Prostate gland (tissue), 2 donors: ENCODE measurements at places on chromosomes 1 and 21. TPM values are rescaled to one million over a fixed set of nuclear protein-coding genes. Genes with fewer than 3 reads are reported as not detected.
A peak's percentile ranks its signal among the peaks of the same experiment; 100 is the strongest.

RHOU gene
- 75.9 TPM for total RNA-seq

SLAMF9 gene
- not detected for total RNA-seq

DNA sequence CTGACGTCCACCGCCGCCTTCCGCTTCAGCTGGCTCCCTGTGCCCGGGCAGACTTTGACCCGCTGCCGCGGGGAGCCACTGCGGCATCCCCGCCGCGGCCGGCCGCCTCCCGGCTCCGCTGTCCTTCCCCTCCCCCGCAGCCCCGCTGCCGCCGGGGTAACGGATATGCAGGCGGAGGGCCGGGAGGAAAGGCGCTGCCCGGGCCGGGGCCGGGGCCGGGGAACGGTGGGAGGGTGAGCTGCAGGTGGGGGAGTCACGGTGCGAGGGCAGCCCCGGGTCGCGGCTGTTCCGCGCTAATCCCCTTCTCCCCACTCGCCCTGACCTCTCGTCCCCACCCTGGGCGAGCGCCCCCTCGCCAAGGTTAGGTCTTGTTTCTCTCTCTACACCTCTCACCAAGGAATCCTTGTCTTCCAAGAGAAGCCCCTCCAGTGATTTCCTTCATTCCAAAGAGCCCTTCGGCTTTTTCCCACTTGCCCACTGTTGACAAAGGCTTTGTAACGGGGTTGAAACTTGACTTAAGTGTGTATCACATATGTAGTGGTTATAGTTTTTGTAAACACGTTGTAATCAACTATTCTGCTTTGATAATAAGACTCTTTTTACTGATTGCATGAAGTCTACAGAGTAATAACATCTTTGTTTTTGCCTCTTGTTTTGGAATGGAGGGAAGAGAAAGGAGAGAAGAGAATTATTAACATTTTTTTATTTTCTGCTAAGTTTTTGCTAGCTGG lies 669 bp downstream of the XPR1 start:
- no peaks in the 10 kb centered on the region for H3K36me3 ChIP-seq
- H3K27me3 ChIP-seq: no peaks in the 10 kb centered on the region
- peak overlapping the region; percentile 90 for H3K4me3 ChIP-seq
- peak; percentile 33 for DNase-seq
- peak overlapping the region; percentile 91 for H3K27ac ChIP-seq
- no peaks in the 10 kb centered on the region for H3K4me1 ChIP-seq

- H3K36me3 ChIP-seq: no peaks in the 10 kb centered on the region
- H3K4me1 ChIP-seq: no peaks in the 10 kb centered on the region
- no peak for DNase-seq
- H3K27ac ChIP-seq: peak overlapping the region; percentile 95
Measured at GRCh38 chr1:169484101-169484500, 1.6 kb downstream of the SLC19A2 start.

DNA sequence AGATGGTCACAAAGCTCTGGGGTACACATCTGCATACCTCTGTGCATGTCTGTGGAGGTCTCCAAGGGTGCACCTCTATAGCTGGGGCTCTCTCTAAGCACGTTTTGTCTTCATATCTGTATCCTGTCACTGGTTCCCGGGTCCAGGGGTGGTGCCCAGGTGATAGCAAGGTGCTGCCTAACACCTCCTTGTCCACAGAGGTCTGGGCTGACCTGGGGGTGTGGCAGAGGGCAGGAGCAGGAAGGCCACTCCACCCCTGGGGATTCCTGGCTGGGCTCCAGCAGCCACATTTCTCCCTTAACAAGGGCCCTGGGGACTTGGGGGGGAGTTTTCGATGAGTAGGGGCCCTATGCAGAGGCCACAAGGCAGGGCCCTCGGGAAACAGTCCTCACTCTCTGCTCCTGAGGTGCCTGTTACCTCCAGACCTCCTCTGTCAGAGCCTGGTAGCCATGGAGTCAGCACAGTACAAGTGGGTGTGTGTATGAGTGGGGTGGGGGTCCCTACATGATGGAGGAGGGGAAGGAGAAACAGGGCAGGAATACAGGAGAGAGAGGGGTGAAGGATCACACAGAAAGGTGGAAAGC lies 7.0 kb upstream of the CDCP2 start:
- no peak overlapping the region for H3K27ac ChIP-seq
- H3K4me1 ChIP-seq: no peaks in the 10 kb centered on the region
- no peaks in the 10 kb centered on the region for H3K36me3 ChIP-seq
- H3K27me3 ChIP-seq: no peaks in the 10 kb centered on the region
- H3K4me3 ChIP-seq: no peak overlapping the region
